Urinary bladder (tissue), 4 donors: ENCODE measurements at places on chromosomes 11 and 22. TPM values are rescaled to one million over a fixed set of nuclear protein-coding genes. Genes with fewer than 3 reads are reported as not detected.

Gene ST13
- 233 TPM for polyA plus RNA-seq

Gene SYCE3
- polyA plus RNA-seq: not detected

Gene SCGB2A2
- polyA plus RNA-seq: not detected

Gene OR4A16
- not detected for polyA plus RNA-seq

Gene TRIM51
- polyA plus RNA-seq: not detected

DNA sequence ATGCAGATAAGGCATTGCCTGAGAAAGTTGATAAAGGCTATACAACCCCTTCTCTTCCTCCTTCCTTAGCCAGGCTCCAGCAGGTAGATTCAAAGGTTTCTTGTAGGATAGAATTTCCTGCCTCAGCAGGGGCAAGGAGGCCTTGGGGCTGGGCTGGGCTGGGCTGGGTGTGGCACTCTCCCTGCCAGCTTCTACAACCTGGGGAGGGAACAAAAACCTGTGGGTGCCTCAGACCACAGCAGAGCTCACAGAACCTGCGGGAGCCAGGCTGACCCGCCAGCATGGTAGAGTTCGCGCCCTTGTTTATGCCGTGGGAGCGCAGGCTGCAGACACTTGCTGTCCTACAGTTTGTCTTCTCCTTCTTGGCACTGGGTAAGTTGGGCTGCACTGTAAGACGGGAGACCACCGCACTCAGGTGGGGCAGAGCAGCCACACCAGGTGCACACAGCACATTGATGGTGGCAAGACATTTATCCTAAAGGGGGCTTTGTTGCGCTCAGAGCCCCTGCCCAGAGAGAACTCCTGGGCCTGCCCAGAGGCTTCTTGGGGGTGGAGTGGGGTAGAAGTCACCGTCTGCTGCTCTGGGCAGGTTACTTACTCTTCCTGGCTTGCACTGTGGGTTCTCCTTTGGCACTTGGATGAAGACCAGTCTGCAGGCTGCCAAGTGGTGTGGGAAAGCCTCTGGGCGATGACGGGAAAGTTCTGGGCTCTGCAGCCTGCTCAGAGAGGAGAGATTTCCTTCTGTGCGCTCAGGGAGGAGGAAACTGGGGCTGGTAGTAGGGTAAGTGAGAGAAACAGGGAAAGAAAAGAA lies at the start of gene MOGAT2:
MOGAT2 (plus strand) TSS at position 231 of the 811 bp plus-strand sequence; CDS start at position 282, 51 bp downstream.
- no peak for DNase-seq

DNA sequence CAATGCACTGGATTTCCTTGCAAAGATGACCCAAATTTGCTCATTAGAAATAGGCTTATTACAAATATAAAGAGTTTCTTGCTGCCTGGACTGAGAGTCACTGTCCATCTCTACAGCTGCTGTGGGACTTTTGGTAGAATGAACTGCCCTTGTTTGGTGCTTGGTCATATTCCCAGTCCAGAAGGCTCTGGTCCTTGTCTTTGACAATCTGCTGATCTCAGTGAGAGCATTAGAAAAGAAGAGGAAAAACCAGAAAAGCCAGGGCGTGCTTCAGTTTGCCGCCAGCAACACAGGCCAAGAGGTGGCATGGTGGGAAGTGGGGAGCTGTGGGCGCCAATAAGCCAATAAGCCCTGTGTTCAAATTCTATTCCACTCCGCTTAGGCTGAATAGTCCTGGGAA lies 48.2 kb upstream of the PARVA start:
- DNase-seq: no peak

DNA sequence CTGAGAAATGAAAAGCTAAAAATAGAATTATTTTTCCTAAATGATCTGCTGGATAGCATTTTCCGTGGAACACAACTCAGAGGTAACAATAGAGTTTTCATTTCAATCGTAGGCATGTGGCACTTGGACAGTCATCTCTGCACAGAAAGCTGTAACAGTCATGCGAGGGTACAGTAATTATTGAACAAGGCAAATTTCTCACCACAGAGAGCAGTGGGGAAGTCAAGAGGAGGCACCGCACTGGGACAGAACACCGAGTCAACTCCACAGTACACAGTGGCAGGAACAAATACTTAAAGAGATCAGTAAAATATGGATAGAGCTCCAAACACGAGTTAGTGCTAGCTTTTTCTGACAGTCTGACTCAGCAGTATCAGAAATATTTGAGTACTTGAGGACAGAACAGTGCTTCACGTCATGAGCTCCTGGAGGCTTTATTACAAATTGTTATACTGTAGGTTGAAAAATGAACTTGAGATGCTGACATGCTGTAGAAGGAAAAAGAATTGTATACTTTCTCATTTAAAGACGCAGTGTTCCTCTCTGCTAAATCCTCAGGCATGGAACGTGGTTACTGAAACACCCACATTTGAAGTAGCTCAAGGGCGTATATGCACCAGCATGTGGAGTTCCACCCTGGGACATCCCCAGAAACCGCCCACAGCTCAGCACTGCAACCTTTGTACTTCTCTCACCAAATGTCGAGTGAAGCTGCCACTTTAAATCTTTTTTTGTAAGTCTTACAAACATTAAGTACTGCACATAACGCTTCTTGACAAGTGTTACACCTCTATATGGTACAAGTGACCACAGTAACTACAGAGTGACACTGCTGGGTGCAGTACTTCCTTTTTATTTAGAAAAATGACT lies 27.4 kb upstream of the YPEL1 start:
- no peak for DNase-seq

DNA sequence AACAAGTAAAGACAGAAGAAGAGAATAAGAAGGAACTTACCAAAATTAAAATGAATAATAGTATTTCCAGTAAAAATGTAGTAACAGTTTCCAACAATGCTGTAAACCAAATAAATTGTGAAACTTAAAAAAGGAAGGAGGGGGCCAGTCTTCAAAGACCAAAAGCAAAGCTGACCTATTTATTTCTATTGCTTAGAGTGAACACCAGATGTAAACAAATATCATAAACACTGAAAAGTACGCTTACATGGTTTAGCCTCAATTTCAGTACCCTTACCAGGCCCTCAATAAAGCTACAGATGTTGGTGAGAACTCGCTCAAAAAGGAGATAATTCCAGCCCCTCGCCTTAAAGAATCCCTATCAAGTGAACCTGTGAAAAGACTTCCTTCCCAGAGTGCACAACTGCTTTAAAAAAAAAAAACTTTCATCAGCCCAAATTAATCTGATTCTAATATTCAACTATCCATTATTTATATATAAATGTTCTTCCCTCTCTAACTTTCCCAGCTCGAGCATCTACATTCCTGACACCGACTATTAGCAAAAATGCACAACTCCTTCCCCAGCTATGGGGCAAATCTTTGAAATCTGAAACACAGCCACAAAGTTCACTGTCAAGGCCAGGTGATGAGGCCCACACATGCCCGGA lies 2.4 kb downstream of the PHF21A start:
- no peak for DNase-seq
